ENCODE measurements at places on chromosomes 7 and 10. TPM values are rescaled to one million over a fixed set of nuclear protein-coding genes. Genes with fewer than 3 reads are reported as not detected.

GRCh38 chr7:149719912-149720335, 53.5 kb downstream of the ZNF467 start:
- no peak for DNase-seq

MEST gene
- total RNA-seq, result 4.9 TPM

DNA sequence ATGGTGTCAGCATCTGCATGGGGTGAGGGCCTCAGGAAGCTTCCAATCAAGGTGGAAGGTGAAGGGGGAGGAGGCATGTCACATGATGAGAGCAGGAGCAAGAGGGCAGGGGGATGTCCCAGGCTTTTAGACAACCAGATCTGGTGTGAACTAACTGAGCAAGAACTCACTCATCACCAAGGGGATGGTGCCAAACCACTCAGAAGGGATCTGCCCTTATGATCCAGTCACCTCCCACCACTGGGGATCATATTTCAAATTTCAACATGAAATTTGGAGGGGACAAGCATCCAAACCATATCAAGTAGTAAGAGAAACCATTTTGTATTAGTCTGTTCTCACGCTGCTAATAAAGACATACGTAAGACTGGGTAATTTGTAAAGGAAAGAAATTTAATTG, 33.6 kb downstream of the THNSL1 start:
- no peak for DNase-seq

DNA sequence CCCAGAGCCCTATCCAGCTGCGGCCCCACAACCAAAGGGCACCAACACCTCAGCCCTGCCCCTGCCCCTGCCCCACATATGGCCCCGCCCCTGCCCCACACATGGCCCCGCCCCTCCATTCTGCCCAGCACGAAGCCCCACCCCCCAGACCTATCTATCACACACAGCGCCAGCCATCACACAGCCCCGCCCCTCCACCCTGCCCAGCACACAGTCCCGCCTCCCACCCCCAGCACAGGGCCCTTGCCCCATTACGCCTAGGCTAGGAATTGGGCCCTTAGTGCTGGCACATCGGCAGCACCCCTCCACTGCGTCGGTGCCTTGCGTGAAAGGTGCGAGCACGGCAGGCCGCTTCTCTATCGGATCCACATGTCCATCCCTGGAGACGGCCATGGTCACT, 126.8 kb downstream of the MAD1L1 start:
- DNase-seq, result no peak

STK17A gene
- 32.3 TPM for total RNA-seq

SPDYE5 gene
- not detected for total RNA-seq

DNA sequence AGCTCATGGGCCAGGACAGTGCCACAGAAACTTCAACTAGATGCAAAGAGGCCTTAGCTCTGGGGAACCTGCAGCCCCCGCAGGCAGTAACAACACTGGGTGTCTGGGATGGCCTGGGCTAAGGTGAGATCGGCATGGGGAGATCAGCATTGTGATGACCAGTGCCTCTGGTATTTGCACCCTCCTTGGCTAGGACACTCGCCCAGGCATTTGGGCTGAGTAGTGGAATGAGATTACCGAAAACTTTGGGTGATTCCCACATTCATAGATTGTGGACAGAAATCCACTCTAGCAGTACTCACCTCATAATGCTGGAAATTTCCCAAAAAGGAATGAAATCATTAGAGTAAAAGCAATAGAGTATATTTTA, 70.6 kb upstream of the ZMIZ2 start:
- no peak for DNase-seq

C10orf62 gene
- 1.5 TPM for total RNA-seq

DNA sequence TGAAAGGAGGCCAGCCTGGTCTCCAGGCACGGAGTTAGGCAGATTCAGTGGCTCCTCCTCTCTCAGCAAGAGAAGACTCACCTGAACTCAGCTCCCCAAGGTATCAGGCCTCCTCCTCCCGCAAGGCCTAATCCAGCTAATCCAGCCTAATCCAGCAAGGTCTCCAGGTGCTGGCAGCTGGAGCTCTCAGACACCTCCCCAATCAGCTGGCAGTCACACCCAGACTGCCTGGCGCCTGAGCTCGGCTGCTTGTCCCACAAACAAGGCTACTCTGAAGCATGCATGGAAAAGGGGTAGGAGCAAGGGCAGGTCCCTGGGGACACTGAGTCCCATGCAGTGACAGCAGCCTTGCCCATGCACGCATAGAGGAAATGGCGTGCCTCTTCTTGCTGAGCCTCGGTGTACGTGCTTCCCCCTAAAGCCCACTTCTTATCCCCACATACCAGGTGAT, 3.3 kb upstream of the OPN4 start:
- DNase-seq, result no peak

DNA sequence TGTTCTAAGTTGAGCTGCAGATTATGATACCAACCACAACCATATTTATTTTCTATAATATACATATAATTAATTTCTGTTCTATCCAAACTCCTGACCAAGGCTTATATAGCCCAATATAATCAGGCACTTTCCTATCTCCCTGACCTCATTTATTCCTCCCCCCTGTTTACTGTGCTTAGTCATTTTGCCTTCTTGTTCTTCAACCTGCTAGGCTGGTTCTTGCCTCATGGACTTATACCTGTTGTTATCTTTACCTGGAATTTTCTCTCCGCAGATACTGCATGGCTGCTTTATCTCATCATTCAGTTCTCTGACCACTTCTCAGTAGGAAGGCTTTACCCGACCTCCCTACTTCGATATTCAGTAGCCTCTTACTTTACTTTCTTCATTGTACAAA, 24.9 kb upstream of the FAM3C start:
- DNase-seq, result no peak

DNA sequence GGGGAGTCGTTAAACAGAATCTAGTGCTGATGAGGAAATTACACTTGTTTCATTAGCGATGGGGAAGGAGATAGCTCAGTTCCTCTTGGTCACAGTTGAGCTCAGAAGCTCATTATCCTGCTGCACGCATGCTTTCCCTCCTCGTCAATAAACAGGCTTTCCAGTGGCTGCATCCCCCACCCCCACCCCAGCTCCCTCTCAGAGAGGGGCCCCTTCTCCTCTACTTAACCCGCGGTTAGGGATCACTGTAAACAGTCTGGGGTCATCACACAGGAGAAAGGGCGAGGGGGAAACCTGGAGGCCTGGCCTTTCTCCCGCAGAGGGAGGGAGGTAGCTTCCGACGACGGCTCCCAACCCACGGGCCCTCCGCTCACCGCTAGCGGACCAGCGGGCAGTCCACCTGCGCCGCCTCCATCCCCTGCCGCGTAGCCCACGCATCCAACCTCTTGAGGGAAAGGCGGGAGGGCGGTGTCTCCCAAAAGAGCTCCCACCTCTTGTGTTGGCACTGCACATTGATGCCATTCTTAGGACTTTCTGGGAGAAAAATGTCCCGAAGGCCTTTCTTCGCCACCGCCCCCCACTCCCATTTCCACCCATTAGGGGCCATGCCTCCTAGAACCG, 80.8 kb downstream of the PAX2 start:
- no peak for DNase-seq

ACSM6 gene
- total RNA-seq, result not detected

CALML5 gene
- total RNA-seq, result not detected

- DNase-seq, result no peak
Observed at GRCh38 chr7:151198945-151199848, 11.1 kb downstream of the H2BK1 start.

MYO1G gene
- total RNA-seq, result 0.77 TPM

DNA sequence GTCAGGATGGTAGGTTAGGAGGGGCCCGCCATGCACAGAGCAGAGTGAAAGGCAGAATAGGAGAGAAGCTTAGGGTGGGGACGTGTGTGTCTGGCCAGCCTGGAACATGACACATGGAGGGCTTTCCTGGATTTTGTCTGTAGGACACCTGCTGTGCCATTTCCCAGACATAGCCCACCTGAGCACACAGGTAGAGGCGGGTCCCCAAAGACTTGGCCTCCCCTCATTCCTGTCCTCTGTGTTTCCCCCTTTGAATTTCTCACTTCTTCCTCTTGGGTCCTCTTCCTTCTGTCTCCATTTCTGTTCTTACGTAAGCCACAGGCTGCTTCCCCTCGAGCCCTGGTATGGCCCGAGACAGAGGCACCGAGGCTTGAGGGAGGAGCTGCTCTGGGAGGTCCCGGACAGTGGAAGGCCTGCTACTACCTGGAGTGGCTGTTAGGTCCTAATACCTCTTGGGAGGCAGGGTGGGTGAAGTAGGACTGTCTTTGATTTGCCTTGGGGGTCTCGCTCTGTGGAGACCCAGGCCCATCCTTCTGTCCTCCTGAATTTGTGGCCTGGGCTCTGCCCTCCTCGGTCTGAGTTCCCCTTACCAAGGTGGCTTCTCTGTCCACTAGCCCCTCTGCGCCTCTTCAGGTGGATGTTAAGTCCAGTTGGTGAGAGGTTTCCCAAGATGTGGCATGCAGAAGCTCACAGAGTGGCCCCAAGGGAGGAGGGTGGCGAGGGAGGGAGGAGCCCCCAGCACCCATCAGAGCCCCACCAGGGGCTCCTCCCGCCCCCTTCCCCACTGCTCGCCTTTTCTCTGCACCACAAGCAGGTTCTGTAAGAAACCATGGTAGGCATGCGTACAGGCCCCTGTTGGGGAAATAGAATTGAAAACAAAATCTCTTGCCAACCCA, 5.5 kb downstream of the ZNF775 start:
- DNase-seq, result no peak

AGMO gene
- 0.36 TPM for total RNA-seq

DNA sequence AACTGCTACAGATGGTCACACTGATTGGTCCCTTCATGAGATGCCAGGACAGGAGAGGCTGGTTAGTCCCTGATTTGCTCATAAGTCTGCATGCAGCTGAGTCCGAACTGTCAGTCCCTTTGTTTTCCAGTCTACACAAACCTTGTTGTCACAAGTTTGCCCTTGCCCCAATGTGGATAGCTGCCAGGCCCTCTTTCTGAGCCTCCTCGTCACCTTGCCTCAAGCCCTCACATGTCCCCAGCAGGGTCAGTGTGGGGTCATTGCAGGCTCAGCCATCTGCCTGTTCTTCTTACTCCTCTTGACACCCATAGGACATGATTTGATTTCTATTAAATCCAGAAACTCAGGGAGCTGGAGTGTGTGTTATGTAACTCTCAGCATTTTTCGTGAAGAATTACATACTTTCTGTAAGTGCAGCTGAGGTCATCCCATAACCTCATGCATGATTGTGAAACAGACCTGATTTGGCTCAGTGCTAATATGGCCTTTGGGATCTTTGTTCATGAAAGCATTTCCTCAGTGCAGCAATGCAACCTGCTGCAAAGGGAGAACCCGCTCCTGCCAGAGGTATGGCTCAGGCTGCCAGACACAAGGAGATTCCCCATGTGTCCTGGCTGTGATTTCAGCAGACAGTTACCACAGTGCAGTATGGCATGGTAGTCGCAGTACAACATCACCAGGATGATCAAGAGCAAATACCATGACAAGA, 70.0 kb upstream of the ZMIZ2 start:
- peak; percentile 65 for DNase-seq

DNA sequence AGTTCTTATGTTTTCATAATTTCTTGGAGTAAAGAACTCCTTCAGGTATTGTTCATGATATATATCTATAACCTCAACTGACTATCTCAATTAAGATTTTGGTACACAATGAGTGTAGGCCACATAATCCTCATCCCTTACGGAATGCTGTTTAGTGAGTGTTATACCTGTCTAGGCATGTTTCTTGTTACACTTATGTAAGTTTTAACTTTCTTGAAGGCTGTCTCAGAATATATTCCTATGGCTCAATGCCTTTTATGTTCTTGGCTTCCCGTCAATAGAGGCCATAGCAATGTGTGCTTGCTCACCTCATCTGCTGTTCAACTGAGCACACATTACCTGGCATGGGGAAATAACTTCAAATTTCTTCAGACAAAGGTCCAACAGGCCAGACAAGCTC, 185.1 kb downstream of the CTTNBP2 start:
- no peak for DNase-seq

DNA sequence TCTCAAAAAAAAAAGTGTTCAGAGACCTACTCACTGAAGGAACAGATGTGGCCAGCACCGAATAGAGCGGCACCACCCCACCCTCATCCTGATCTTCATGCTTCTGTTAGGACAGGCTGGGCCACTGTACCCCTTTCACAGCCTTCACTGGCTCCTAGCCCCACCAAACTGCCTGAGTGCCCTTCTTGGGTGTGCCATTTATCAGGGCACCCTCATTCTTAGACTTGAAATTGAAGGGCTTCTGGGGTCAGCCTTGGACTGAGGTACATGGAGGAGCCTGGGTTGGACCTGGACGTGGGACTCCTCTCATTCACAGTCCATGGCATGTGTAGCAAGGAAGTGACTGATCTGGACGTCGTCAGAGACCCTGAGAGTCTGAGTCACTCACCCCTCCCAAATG, 190.3 kb downstream of the COBL start:
- no peak for DNase-seq

DNA sequence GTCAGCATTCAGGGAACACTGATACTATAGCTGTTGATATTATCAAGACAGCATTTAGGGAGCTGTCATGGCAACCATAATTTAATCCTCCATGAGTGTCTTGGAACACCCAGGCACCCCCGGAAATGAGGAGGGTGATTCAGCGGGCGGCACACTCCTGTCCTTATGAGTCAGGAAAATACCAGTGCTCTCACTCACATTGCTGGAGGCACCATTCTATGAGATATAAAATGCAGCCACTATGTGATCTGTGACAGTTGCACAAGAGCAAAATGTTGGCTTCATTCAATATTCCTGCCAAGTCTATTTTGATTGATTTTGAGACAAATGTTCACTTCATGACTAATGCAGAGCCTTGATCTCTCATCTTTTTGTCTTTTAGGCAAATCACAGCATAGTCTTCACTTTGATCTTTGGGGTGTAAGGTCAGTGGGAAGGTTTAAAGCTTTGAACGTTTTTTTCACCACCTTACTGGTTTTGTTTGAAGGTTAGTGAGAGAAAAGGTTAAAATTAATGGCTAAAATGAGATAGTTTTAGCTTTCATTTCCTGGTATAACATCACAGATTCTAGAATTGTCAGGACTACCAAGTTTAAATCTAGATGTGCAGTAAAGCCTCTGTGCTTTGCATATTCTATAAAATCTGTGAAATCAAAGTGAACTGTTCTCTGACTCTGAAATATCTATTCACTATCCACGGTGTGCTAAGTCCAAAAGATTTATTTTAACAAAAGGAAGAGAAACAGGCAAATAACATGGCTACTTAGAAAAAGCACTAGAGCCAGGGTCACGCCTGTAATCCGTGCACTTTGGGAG, 12.4 kb upstream of the ARHGAP12 start:
- no peak for DNase-seq

TRIM4 gene
- 7.1 TPM for total RNA-seq

- DNase-seq, result no peak
Observed at GRCh38 chr10:50999163-50999562, 75.1 kb upstream of the PRKG1 start.

CEP41 gene
- 5.8 TPM for total RNA-seq

CUZD1 gene
- 0.16 TPM for total RNA-seq

DNA sequence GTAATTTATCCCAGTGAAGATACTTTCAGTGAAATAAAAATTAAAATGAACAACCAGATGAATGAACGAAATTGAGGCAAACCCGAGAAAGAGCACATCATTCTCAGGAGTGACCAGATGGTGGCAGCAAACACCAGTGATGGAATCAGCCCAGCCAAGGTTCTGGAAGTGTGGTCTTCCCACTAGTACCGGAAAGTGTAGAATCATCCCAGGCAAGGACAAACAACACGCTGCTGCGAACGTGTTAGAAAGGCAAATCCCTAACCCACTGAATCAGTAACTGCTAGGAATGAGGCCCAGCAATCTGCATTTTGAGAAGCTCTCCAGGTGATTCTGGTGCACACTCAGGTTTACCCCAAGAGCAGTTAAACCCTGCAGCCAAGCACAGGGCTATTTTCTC, 15.5 kb upstream of the SLC18A3 start:
- DNase-seq, result no peak
